ENCODE measurements at places on chromosomes 5 and 9.

DNA sequence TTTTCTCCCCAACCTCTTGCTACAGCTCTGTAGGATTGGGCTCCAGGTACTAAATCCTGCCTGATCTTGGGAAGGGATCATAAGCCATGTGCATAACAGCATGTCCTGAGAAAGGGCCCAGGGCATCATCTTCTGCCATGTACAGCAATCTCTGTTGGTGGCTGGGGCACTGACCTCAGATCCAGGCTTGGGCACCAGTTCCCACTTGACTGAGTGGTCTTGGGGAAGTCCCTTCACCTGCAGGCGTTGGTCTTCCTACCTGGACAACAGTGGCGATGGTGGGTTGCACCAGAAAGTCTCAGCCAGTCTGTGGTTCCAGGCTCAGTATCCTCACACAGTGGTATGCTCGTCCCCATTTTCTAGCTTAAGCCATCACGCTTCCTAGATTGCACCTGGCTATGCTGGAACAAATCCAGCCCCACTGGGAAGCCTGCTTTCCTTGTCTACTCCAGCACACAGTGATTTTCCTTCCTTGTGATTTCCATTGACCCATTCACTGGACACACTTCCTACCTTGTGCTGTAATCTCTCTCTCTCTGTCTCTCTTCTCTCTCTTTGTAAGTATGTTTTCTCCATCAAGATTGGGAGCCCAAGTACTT, 121.7 kb upstream of the PITX1 start:
- no peak for DNase-seq

DNA sequence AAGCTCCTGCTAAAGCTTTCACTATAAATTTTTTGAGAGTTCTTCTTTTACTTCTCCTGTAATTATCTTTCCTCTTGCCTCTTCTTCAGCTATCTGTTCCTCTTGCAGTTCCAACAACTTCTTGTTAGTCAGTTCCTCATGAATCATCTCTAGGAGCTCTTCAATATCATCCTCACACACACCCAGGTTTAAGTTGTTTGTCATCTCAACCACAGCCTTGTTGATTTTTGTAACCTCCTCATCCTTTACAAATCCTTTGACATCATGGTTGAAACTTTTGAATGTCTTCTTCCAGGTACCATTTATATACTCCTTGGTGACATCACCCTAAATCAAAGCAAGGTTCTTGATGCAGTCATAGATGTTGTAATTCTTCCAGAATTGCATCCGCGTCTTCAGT, 106.3 kb upstream of the MAMDC2 start:
- DNase-seq: no peak

DNA sequence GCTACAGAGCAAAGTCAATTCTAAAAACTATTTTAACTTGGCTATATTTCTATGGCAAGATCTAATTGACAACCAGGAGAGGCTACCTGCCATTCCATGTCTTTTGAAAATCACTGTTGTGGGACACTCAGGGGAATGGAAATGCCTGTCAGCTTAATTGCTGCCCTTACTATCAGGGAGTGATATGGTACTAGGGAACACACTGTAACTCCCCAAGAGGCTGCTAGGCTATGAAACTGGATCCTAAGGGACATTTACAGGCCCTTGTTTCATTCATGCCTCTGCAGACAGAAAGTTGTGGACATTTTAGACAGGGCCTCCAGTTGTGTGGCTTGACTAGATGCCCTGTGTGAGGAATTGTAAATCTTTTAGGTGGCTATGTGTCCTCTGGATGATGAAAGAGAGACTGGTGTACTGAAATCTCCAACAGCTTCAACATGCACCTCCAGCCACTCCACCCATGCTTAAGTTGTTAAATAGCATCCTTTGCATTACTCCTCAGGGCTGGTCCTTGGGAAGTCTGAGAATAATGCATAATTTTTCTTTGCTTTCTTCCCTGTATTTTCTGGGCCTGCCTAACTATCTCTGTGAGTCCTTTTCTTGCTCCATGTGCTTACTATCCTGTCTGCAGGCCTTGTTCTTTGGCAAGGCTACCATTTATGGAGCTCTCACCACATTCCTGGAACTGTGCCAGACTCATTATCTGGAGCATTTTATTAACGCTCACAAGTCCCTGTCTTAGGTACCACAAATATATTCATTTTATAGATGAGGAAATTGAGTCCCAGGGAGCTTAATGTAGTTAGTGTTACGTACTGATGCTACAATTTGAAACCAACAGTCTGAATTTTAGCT, 3.2 kb downstream of the MROH2B start:
- no peak for DNase-seq

GRCh38 chr5:72955143-72955767, 586 bp upstream of the FCHO2 start:
- DNase-seq: no peak

DNA sequence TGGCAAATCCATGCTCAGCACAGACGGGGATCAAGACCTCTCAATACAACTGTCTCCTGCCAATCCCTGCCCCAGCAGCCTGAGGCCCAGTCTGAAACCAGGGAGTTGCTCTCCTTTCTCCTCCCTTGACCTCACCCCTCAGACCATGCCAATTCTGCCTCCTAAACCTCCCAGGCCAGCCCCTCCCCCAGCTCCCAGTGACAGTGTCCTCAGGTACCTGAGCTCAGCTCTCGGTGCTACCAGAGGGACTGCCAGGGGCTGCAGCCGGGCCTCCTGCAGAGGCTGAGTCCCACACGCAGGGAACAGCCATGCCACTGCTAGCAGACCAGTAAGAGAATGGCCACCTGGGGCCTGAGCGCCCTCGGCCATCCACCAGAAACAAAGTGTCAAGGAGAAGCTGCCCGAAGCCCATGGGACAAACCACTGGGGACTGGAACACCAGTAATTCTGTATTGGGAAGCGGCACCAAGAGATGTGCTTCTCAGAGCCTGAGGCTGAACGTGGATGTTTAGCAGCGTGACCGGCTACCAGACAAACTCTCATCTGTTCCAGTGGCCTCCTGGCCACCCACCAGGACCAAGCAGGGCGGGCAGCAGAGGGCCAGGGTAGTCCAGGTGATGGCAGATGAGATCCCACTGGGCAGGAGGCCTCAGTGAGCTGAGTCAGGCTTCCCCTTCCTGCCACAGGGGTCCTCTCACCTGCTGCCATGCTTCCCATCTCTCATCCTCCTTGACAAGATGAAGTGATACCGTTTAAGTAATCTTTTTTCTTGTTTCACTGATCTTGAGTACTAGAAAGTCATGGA, 557 bp upstream of the IL3 start:
- no peak for DNase-seq

- DNase-seq: no peak
Measured at GRCh38 chr5:2181557-2181956, 298.8 kb upstream of the IRX4 start.

DNA sequence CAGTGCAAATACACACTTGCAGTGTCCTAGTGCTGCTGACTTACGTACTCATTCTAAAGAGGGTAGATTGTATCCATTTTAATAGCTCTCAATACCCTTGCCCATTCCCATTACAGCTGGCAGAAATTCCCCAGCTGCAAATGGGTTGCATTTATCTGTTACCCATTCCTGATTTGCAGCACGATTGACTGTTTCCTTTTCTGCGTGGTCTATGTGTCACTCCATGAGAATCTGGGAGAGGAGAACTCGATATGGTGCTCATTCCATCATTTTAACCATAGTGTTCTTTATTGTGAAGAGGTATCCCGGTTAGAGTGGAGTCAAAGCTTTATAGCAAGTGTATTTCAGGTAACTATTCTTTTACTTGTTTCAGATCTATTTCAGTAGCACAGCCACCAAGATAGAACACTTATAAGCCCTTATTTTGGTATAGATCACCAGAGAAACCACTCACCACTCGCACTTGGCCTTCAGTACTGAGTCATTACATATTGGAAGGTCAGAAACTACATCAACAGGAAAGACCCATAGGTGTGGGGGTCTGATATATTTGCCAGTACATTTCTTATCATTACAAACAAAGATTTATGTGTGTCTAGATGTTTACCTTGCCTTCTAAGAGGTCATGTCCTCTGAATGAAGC, 139.5 kb downstream of the MUSK start:
- no peak for DNase-seq

- no peak for DNase-seq
Measured at GRCh38 chr5:112929336-112930081, 7.5 kb upstream of the REEP5 start.

GRCh38 chr9:72982146-72982799, 29.4 kb upstream of the ALDH1A1 start:
- DNase-seq: no peak

- no peak for DNase-seq
Measured at GRCh38 chr5:149585910-149586309, 4.6 kb downstream of the ARHGEF37 start.

DNA sequence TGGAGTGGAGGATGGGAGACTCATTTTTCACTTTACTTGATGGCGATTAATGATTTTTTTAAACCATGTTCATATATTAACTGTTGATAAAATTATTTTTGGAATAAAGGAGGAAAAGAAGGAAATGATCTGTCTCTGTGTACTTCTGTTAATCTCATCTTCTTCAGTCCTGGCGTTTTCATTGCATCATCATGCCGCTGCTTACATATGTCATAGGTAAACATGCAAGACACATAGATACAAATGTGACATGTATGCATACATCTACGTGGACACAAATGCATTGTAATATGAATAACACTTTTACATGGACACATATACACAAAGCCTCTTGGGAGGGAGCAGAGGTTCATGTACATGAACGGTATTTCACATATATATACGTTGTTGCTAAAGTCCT, 10.0 kb downstream of the TMEM174 start:
- no peak for DNase-seq

DNA sequence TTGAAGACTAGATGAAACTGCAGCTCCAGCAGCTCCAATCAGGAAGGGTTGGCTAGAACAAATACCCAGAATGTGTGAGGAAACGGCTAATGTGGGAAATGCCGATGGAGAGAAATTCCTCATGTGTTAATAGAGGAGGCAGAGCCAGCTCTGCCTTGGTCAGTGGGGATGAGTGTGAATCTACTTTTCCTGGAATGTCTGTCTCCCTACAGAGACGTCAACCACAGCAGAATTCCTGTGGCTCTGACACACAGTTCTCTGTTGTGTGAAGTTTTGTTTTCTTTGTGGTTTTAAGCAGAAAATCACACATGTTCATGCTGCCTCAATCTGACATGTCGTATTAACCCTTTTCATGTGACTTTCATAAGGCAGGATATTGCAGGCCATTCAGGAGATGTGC, 476.6 kb upstream of the WWC1 start:
- DNase-seq: no peak

DNA sequence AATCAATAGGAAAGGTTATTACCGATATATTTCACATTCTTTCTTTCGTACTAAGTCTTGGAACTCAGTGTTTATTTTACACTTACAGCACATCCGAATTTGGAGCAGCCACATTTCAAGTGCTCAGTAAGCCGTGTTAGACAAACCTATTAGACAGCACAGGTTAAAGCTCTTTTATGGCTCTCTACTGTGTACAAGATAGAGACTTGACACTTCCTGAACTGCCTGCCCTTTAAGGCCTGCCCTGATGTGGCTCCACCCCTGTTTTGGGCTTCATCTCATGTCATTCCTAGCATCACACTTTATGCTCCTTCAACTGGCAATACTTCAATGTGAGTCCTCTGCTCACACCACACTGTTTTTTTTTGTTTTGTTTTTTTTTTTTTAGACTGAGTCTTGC, 23.5 kb upstream of the SUSD1 start:
- no peak for DNase-seq

GRCh38 chr5:115549154-115549553, 4.6 kb upstream of the FEM1C start:
- DNase-seq: no peak

GRCh38 chr9:19788614-19789271, at the start of gene SLC24A2:
Gene SLC24A2, minus strand, starts transcription at chr9:19789037.
- no peak for DNase-seq

DNA sequence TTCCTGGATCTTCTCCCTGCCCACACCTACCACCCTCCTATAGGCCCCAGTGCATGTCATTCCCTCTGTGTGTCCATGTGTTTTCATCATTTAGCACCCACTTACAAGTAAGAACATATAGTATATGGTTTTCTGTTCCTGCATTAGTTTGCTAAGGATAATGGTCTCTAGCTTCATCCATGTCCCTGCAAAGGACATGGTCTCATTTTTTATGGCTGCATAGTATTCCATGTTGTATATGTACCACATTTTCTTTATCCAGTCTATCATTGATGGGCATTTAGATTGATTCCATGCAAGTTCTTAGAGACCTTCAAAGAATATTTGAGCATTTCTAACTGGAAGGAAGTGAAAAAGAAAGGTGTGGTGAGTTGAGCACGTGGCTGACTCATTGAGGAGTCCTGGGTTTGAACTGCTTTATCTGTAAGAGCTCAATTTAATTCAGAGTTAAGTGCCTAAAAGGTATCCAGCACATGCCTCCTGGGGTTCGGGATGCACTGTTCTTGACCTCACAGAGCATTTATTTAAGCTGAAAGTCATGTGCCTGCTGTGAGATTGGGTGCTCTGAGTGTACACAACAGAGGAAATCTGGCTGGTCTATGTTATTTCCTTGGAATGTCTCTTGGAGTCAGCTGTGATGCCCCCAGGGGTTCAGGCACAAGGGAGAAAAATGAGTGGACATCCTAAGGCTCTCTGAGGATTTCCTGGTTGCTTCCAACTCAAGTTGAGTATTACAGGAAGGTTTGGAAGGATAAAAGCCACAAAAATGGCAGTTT, 56.4 kb downstream of the SH3GL2 start:
- DNase-seq: no peak

Measured in stimulated activated CD8-positive, alpha-beta memory T cell treated with anti-CD3 and anti-CD28 coated beads, Interleukin-4, amount 100 ng/mL, for 4 hours (primary cell).